ENCODE measurements at places on chromosomes 16 and 17. TPM values are rescaled to one million over a fixed set of nuclear protein-coding genes. Genes with fewer than 3 reads are reported as not detected.

The TP53TG3 gene
- not detected for total RNA-seq

The VTN gene
- 1.1 TPM for total RNA-seq

GRCh38 chr16:53502331-53503269 is at the start of gene AKTIP:
Gene AKTIP (minus strand): TSS chr16:53503209. CDS start chr16:53500259, 2,950 bp downstream.
- DNase-seq, result no peak

- no peak for DNase-seq
Measured at GRCh38 chr16:46715769-46716305, 26.4 kb downstream of the ORC6 start.

DNA sequence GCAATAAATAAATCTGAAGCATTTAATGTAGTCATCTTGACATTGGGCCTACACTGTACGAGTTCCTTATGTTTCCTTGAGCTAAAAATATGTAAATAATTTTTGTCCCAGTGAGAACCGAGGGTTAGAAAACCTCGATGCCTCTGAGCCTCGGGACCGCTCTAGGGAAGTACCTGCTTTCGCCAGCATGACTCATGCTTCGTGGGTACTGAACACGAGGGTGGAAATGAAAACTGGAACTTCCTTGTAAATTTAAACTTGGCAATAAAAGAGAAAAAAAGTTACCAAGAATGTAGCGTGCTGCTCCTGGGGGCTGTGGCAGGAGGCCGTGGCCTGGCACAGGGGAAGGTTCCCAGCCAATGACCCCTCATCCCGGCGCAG is 74.1 kb downstream of the SOCS1 start:
- DNase-seq, result no peak

DNA sequence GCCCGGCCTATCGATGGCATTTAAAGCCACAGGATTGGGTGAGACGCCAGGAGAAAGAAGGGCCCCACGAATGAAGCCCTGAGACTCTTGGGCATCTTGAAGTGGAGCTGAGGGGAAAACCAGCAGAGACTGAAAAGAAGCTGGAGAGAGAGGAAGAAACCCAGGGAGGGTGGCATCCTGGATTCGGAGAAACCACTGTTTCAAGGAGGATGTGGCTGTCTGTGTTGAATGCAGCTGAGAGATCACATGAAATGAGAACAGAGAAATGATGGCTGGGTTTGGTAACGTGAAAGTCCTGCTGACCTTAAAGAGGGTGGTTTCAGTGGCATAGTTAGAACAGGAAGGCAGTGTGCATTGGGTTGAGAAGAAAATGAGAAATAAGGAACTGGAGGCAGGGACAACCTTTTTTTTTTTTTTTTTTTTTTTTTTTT is 3.8 kb downstream of the TNFSF12 start:
- DNase-seq, result no peak

GRCh38 chr16:28494121-28494851 is at the start of gene APOBR:
Gene APOBR (plus strand): TSS chr16:28494643. CDS start chr16:28494682, 39 bp downstream.
- DNase-seq, result no peak

GRCh38 chr17:50866950-50867362 is 802 bp upstream of the TOB1 start:
- no peak for DNase-seq
